ENCODE measurements at places on chromosomes 16 and 17.

GRCh38 chr17:47427985-47428384, 102.9 kb upstream of the NPEPPS start:
- H3K36me3 ChIP-seq, result no peaks in the 10 kb centered on the region
- no peak overlapping the region for H3K27ac ChIP-seq
- no peaks in the 10 kb centered on the region for H3K4me1 ChIP-seq
- no peaks in the 10 kb centered on the region for H3K27me3 ChIP-seq
- H3K4me3 ChIP-seq, result no peak overlapping the region

DNA sequence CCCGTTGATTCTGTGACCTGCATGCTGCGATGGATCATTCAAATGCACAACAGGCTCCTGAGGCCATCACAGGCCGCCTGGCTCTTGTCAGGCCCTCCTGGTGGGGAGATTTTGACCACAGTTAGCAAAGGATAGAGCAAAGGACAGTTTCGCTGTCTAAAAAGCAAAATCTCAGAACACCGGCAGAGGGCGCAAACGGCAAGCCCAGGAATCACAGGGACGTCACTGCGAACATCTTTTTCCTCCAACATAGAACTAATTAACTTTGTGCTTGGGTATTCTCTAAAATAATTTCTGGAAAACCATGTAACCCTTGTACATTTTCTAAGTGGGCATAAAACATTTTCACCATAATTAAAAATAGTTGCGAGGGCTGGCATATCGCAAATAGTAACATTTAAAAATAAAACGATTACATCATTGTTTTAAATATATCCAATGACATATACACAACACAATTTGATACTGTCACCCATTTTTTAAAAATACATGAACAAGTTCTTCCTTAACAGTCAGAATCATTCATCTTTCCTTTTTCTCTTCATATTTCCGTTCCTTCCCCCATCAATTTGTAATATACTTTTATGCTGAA, 19.7 kb upstream of the SLC47A1 start:
- H3K27ac ChIP-seq, result no peak overlapping the region
- peak; percentile 73 for DNase-seq
- H3K36me3 ChIP-seq, result no peaks in the 10 kb centered on the region
- no peaks in the 10 kb centered on the region for H3K27me3 ChIP-seq
- H3K4me1 ChIP-seq, result peaks cover 4% of the 10 kb centered on the region

DNA sequence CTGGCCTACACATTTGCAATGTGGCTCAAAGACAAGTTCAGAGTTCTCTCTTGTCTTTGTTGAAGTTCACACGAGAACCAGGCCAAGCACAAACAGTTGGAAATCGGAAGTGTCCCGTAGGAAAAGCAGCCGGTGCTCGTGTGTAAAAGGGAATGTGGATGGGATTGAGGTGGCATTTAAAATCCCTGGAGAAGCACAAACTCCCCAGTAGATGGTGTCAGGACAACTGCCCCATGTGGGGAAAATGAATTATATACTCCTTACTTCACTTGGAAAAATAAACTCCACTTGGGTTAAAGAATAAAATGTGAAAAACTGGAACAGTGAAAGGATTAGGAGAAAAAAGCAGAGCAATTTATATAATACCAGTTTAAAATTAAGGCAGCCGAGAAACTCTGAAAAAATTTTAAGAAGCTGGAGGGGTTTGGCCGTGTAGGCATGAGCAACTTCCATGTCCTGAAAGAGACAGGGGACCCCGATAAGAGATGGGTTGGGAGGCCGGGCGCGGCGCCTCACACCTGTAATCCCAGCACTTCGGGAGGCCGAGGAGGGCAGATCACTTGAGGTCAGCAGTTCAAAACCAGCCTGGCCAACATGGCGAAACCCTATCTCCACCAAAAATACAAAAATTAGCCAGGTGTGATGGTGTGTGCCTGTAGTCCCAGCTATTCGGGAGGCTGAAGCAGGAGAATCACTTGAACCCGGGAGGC, 28.1 kb downstream of the CBFA2T3 start:
- H3K36me3 ChIP-seq, result no peaks in the 10 kb centered on the region
- H3K27me3 ChIP-seq, result no peaks in the 10 kb centered on the region
- no peak overlapping the region for H3K4me3 ChIP-seq
- no peak overlapping the region for H3K27ac ChIP-seq
- no peak for DNase-seq
- no peaks in the 10 kb centered on the region for H3K4me1 ChIP-seq

DNA sequence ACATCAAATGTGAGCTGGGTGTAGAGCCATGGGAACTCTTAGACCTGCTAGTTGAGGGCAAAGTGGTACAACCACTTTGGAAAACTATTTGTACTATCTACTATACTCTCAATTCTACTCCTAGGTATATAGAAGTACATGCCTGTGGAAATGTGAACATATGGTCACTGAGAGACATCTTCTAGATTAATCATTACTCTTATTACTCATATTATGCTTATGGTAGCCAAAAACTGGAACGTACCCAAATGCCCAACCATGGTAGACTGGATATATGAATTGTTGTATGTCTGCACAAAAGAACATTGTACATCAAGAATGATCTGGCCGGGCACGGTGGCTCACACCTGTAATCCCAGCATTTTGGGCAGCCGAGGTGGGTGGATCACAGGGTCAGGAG, 2.7 kb downstream of the WDR45B start:
- peaks cover 18% of the 10 kb centered on the region for H3K36me3 ChIP-seq
- H3K27ac ChIP-seq, result no peak overlapping the region
- peaks cover 11% of the 10 kb centered on the region for H3K4me1 ChIP-seq
- H3K27me3 ChIP-seq, result no peaks in the 10 kb centered on the region
- no peak for DNase-seq
- H3K4me3 ChIP-seq, result no peak overlapping the region

GRCh38 chr16:23223368-23223767, 40.8 kb downstream of the SCNN1G start:
- no peaks in the 10 kb centered on the region for H3K27me3 ChIP-seq
- DNase-seq, result no peak
- no peak overlapping the region for H3K4me3 ChIP-seq
- no peak overlapping the region for H3K27ac ChIP-seq

GRCh38 chr16:928526-928925, 42.3 kb downstream of the LMF1 start:
- peaks cover 19% of the 10 kb centered on the region for H3K36me3 ChIP-seq
- no peak for DNase-seq
- no peaks in the 10 kb centered on the region for H3K4me1 ChIP-seq
- H3K27me3 ChIP-seq, result no peaks in the 10 kb centered on the region
